Choroid plexus epithelial cell (primary cell): ENCODE measurements at places on chromosomes 7 and 10.

- no peak for DNase-seq
Measured at GRCh38 chr7:136336932-136337331, 359.8 kb upstream of the MTPN start.

GRCh38 chr7:11969643-11970042, 137.6 kb upstream of the THSD7A start:
- no peak for DNase-seq

DNA sequence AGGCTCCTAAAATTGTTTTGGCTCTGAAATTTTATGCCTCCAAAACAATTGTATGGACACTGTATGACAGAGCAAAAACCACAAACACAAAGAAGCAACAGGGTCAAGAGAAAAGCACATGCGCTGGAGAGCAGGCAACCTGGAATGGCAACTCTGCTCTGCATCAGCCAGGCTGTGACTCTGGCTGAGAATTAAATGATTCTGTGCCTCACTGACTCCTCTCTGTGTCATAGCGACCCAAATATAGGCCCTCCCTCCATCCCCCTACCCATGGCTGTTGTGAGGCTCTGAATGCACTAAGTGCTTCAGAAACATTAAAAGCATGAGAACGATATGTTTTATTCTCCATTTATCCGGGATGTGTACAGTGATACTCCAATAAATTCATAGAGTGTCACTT, 24.9 kb upstream of the NEBL start:
- no peak for DNase-seq

DNA sequence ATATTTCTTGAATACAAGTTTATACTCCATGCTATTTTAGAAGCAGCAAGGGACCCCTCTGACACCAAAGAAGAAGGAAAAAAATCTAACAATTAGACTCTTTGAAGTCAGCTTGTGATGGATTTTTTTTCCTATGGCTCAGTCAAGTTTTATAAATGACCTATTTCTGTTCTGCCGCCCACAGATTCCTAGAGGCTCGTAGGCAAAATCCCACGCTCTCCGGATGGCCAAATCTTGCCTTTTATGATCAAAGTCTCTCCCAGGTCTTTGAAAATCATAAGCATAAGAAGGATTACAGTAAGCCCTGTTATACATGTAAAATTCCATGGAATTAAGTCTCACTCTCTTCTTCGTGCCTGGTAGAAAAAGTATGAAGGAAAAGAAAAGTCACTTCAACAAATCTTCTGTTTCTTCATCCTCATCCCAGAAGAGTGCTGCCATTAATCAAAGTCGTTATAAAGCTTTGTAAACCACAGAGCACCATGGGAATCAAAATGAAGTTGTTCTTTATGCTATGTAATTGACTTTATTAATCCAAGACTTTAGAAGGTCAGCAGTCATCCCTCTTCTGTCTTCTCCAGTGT, 33.1 kb downstream of the ASB13 start:
- no peak for DNase-seq

DNA sequence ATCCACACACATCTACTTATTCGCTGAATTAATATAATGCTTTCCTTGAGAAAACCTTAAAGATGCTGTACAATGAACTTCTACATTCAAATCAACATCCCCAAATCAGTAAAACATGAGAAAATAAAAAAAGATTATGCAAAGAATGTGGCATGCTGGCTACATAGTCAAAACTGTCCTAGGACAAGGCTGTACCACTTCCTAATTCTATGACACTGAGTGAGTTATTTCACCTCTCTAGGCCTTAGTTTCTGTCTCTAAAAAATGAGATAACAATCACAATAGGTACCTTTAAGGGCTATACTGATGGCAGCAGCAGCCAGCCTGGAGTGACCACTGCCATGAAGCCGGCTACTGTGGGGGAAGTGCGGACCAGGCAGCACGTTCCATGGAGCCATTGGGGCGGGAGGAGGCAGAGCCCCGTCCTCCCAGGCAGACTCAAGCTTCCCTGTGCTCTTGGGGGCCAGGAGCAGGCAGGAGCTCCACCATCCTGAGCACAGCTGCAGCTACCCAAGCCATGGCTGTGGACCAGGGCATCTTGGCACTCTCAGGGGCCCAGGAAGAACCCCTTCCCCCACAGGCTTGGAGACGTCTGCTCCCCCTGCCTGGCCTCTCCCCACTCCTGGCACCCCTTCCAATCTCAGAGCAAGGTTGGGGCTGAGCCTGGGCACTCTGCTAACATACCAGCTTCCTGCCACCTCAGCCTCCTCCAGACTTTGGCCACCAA, 110.2 kb downstream of the ELAPOR2 start:
- no peak for DNase-seq

DNA sequence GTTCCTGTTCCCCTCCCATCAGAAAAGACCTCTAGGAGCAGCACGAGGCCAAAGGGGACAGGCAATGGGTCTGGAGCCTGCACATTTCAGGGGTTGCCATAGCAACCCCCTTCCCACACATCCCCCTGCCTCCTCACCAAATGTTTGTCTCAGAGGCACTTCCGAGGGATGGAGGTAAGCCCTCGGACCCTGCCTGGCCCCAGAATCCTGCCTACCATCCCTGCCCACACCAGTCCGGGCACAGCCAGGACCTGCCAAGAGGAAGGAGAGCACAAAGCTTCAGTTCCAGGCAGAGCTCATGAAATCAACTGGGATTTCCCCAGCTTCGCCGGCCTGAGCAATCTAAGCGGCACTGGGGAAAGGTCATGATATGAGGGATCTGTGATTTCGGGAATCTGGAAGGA, 175.0 kb upstream of the PLXNA4 start:
- no peak for DNase-seq

DNA sequence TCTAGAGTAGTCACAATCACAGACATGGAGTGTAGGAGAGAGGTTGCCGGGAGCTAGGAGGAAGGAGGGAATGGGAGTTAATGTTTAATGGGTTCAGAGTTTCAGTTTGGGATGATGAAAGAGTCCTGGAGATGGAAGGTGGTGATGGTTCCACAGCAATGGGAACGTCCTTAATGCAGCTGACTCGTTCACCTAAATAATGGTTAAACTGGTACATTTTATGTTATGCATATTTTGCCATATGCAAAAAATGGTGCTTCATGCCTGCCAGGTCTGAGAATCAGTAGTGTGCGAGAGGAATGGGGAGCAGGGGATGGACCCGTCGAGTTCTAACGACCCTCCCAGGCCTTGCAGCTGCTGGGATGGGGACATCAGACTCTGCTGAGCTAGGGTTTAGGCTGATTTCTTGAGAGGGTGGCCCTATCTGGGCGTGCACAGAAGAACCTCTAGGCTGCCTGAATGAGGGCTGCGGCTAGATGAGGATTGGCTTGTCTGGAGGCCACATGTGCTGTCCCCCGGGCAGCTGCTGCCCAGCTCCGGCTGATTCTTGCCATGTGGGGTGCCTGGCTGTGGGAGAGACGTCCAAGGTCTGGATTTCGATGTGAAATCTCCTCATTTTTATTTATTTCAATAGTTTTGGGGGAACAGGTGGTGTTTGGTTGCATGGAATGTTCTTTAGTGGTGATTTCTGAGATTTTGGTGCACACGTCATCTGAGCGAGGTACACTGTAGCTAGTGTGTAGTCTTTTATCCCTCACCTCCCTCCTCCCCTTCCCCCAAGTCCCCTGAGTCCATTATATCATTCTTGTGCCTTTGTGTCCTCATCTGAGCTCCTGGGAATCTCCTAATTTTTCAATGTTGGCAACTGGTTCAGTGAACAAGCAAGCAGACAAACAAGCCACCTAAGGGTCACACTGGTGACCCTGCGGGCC, 116.0 kb downstream of the GRK5 start:
- no peak for DNase-seq

DNA sequence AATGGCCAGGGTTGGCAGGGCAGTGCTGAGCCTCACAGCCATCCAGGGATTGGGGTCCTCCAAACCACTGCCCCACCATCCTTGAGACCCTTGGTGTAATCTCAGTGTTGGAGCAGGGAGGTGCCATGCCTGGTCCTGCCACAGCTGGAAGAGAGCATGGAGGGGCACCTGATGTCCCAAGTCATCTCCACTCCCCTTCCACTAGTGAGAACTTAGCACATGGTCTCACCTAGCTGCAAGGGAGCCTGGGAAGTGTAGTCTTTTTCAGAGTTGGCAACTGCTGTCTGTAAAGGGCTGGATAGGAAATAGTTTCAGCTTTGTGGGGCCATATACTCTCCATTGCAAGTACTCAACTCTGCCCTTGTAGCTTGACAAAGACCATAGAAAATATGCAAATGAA, 238.7 kb downstream of the RPS24 start:
- no peak for DNase-seq

DNA sequence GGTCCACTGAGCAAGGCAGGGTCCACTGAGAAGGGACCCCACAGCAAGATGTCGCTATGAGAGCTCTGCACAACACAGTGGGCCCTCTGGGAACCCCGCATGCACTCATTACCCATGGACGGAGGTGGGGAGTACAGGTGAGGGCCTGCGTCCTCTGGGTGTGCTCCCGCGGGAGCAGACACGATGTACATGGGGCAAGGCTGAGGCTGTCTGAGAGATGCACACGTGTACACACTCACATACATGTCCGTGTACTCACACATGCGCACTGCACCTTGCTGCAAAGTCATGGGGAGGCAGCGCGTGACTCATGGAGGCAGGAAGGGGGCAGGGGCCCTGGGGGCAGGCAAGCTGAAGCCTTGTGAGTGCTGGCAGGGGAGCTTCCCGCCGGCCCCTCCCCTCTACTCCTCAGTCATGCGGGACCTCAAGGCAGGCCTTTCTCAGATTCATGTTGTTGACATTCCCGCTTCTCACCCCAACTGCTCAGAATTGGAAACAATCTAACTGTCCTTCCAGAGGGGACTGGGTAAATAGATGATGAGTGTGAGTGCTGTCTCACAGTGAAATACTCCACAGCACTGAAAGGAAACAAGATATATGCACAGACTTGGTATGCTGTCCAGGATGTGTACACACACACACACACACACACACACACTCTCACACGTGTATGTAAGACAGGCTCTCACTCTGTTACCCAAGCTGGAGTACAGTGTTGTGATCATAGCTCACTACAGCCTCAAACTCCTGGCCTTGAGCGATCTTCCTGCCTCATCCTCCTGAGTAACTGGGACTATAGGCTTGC, 40.0 kb downstream of the GOLGA7B start:
- peak; percentile 59 for DNase-seq

DNA sequence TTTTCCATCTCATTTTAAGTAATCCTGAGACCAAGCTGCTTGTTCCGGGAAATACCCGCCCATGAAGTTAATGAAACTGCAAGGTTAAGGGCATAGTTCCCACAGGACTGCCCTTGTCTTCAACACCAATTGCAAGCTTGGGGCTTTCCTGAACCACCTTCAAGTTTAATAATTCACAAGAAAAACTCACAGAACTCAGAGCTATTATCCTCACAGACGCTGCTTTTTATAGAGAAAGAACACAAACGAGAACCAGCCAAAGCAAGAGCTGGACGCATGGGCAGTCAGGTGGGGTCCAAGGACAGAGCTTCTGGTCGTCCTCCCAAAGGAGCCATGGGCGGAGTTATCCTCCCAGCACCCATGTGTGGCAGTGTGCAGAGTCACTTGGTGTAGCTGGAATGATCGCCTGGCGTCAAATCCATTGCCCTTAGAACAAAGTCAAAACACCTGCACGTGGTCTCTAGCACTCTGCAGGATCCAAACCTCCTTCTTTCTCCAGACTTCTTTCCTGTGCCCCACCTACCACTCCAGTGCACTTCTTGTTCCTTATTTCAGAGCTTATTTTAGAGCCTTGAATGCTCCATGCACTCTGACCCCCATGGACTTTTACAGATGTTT, 56.7 kb downstream of the SNX10 start:
- DNase-seq = no peak

GRCh38 chr7:63900394-63901203, 98.0 kb upstream of the ZNF722 start:
- DNase-seq = no peak

- DNase-seq = peak; percentile 48
Measured at GRCh38 chr7:37193087-37193774, 255.4 kb downstream of the ELMO1 start.

DNA sequence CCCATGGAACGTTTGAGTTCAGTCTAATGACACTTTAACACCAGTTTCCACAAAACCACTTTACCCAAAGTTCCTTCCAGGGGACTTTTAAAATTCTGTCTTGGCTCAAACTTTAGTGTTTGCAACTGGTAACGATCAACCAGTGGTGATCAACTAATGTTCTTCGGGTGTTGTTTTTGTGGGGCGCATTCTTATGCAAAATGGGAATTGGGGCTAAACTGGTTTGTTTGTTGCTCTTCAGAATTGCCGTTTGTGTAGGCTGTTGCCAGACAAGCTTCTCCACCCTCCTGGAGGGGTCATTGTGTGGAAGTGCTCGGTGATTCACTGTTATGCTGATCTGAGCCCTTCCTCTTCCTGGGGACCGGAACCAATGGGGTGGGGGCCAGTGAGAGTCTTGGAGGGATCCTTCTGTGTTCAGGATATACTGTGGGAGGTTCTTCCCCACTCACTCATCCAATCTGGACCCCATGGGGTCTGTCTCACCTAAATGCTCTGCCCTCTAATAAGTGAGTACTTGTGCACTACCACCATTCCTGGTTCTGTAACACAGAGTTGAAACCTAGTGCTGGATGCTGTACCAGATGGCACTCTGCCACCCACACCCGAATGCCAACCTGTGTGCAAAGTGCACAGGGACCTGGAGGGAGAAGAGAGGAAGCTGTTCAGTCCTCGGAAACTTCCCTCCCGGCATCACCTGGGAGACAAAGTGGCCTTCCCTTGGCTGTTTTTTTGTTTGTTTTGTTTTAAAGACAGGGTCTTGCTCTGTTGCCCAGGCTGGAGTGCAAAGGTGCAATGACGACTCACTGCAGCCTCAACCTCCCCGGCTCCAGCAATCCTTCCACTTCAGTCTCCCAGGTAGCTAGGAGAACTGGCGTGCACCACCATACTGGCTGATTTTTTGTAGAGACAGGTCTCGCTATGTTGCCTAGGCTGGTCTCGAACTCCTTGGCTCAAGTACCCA, 2.1 kb downstream of the NFE2L3 start:
- peak; percentile 73 for DNase-seq

- DNase-seq = peak; percentile 69
Measured at GRCh38 chr10:70887804-70888800, at the start of gene PCBD1. Gene PCBD1 (minus strand): TSS chr10:70888565. CDS start chr10:70888533, 32 bp downstream.

- DNase-seq = peak; percentile 76
Measured at GRCh38 chr10:60414877-60415585, 25.4 kb upstream of the ANK3 start.

GRCh38 chr10:10327934-10328333, 689.7 kb upstream of the CELF2 start:
- DNase-seq = no peak

- no peak for DNase-seq
Measured at GRCh38 chr7:50598460-50599343, 33.5 kb upstream of the DDC start.

GRCh38 chr10:71390461-71390835, 6.3 kb upstream of the CDH23 start:
- DNase-seq = no peak

GRCh38 chr10:5106553-5106952, 12.3 kb downstream of the AKR1C3 start:
- DNase-seq = no peak
